GM04503 (cell line): ENCODE measurements at places on chromosomes 13 and 19.

DNA sequence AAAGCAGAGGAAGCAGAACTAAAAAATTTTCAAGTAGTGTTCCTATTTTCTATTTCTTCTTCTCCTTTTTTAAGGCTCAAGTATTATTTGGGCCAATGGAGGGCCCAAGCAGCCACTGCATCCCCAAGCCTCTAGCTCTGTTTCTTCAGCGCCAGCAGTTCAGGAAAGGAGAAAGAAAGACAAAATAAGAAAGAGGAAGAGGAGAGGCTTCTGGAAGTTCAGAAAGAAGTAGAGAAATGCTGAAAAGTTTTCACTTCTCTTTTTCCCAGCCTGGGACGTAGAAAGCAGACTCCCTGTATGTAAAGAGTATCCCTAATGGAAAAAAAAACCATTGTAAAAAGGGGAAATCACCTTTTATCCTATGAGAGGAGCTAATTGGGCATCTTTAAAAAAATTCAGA, 165.5 kb upstream of the KLF12 start:
- no peak for DNase-seq

DNA sequence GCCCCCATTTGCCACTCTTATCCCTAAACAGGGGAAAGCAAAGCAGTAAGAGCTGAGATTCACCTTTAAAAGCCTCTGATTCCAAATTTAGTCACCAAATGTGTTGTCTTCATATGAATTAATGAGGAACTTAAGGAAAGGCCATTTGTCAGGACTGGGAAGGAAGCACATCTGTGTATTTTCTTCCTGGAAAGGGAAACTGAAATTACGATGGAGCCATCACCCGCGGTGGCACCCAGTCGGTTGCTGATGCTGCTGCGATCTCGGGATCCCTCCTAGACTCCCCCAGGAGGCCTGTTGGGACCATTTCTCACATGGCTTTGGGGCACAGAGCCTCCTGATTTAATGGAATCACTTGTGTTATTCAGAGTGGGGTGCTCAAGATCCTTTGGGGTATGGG, 7.4 kb upstream of the IL4I1 start:
- DNase-seq = no peak

DNA sequence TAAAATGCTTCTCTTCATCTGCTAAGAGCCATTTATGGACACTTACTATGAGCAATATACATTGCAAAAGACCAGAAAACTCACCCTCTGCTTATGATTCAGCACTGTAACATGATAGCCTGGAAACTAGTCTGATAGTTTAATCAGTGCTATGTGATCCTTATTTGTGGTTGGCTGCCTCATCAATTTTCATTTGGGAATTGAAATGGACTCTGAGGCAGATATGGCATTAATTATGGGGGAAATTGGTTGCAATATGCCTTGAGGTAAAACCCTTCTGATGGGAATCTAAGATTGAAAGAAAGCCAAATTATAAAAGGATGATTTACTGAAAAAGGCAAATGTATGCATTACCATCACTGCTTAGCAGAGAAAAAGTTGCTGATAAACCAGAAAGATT, 33.5 kb downstream of the FAM216B start:
- peak; percentile 59 for DNase-seq

- DNase-seq = no peak
Observed at GRCh38 chr13:44303681-44304432, 69.8 kb upstream of the SERP2 start.

DNA sequence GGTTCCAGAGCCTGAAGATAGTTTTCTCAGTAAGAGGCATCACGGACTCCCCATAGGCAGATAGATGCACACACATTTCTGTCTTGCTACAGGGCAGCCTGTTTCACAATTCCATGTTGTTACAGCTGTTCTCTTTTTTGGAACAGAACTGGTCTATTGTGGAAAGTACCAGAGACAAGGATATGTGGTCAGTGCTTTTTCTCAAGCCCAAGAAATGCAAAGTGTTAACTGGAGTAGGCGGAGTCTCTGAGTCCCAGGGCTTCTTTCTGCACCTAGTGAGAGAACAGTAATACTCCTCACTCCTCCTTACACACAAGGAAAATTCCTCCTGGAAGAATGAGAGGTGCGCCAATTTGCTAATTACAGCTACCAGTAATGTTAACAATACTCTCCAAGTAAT, 141.6 kb upstream of the ARGLU1 start:
- no peak for DNase-seq

GRCh38 chr19:11165486-11166030, 10.0 kb upstream of the SPC24 start:
- DNase-seq = no peak

GRCh38 chr19:45069056-45069455, 7.2 kb downstream of the ZNF296 start:
- no peak for DNase-seq

DNA sequence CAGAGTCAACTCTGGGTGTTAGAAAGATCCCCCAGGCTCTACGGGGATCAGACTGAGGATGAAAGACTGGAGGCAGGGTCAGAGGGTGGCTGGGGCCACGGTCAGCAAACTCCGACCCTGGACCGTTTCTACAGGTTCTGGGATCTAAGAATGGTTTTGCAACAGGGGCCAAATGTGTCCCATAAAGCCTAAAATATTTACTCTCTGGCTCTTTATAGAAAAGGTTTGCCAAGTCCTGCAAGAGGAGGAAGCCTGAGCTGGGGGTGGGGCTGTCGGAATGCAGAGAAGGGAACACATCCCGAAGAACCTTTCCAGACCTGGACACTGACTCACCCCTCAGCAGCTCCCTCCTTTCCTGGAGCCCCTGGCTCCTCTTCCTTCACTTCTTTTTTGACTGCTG, 20.7 kb downstream of the LIG1 start:
- DNase-seq = no peak

DNA sequence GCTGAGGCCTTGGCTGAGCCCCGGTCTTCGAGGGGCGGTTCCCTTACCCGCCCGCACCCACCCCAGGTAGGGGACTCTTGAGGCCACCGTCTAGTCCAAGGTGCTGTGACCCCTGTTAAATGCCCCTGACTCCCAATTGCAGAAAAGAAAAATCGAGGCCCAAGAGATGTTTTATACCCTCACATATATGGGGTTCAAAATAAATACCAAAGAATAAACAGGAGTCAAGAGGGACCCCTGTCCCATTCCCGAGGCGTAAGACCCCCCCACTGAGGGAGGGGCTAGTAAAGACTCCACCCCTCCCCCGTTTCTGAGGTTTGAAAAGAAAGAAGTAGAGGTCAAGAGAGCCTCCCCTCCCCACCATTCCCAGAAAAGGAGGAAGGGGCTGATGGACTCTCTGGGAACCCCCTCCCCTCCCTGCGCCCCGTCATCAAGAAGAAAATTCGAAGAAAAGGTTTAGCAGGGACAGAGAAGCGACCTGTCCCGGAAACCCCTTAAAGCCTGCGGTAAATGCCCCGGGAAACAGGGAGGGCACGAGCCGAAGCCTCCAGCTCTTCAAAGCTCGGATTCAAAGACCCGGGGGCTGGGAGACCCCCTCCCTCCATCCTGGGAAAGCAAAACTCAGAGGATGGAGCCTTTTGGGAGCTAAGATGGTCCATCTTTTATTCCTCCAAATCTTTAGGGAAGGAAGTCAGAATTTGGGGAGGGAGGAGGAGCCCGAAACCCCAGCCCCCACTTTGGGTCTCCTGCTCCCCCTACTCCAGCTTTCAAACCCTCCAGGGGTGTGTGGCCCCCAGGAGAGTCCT, 755 bp upstream of the RAB3A start:
- DNase-seq = no peak

DNA sequence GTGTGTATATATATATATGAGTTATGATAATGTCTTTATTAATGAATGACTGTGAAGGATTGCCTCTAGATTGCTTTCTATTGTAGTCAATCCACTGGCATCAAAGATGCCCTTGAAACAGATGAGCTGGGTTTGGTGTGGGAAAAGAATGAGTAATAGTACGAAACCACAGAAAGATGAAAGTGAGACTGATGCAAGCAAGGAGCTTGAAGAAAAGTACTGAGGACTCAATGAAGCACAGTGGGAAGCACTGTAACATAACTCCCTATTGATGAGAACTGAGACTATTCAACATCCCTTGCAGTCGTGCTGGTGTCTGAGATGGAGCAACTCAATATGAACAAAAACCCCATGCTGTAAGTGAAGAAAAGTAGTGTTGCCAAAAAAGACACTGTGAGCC, 1794.2 kb downstream of the SLITRK5 start:
- no peak for DNase-seq

DNA sequence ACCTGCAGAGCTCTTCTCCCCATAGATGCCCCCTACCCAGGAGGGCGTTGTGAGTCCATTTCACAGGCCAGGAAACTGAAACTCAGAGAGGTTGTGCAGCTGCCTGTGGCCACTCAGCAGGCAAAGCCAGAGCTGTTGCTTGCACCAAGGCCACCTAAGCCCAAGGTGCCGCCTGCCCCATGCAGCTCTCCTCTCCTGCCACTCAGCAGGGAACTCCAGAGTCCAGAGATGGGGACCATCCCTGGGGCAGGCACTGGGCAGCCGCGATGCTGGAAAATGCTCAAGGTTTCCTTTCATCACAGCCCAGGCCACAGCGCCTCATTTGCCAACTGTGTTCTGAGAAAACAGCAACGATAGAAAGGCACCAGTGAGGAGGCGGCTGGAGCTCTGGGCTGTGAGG, 41.0 kb upstream of the PEPD start:
- DNase-seq = no peak

DNA sequence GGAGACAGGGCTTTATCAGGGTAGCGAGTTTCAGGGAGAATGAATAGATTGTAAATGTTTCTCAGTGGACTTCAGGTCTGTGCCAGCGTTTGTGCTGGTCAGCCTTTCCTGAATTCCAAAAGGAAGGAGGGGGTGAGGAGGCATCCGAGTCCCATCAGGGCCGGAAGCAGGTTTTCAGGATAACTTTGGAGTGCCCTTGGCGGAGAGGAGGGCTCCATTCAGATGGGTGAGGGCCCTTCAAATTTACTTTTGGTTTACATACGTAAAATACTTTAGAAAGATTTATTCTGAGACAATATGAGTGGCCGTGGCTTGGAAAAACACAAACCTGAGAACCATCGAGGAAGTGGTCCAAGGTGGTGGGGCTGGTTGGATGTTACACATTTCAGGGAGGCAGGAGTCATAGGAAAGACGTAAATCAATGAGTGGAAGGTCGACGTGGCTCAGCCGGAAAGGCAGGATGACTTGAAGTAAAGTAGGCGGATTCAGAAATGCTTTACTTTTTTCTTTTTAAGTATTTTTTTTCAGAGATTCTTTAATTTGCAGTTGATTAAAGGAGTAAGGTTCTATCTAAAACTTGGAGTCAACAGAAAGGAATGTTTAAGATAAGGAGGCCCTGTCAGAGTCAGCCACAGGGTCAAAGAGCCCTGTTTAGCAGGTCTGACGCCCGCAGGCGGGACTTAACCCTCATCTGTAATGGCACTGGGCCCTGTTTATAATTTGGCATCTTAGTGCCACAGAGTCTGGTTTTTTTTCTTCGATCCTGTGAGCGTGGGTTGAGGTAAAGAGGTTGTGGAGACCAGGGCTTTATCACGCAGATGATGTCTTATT, 32.8 kb downstream of the ATP11A start:
- no peak for DNase-seq

DNA sequence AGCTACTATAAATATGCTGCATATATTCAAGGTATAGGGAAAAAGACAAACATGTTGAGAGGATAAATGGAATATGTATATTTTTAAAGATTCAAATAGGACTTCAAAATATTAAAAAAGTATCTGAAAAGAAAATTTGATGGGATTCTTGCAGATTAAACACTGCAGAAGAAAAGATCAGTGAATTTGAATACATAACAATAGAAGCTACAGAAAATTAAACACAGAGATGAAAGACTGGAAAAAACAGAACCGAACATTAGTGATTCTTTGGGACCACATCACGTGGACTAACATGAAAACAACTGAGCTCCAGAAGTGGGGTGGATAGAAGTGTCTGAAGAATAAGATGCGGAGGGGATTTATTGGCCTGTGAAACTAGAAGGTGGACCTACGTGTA, 217.2 kb downstream of the RFC3 start:
- no peak for DNase-seq

DNA sequence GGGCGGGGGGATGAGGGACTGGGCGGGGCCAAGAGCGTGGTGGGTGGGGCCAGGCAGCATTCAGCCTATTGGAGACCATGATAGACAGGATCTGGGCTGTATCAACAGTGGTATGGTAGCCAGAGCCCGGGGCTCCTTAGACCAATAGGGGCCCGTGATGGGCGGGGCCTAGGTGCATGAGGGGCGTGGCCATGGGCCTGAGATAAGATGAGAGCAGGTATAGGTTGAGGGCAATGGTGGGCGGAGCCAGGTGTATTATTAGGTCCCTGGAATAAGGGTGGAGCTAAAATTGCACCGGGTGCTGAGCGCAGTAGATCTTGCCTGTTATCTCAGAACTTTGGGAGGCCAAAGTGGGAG, 5.3 kb downstream of the ABCA7 start:
- DNase-seq = no peak

GRCh38 chr13:26075498-26075897, 23.7 kb upstream of the SHISA2 start:
- DNase-seq = no peak

GRCh38 chr13:46778095-46778494, 18.9 kb downstream of the ESD start:
- DNase-seq = no peak

- no peak for DNase-seq
Observed at GRCh38 chr13:37966266-37966665, 96.7 kb upstream of the TRPC4 start.

GRCh38 chr13:41064493-41064892, 3.2 kb downstream of the WBP4 start:
- DNase-seq = peak; percentile 88

DNA sequence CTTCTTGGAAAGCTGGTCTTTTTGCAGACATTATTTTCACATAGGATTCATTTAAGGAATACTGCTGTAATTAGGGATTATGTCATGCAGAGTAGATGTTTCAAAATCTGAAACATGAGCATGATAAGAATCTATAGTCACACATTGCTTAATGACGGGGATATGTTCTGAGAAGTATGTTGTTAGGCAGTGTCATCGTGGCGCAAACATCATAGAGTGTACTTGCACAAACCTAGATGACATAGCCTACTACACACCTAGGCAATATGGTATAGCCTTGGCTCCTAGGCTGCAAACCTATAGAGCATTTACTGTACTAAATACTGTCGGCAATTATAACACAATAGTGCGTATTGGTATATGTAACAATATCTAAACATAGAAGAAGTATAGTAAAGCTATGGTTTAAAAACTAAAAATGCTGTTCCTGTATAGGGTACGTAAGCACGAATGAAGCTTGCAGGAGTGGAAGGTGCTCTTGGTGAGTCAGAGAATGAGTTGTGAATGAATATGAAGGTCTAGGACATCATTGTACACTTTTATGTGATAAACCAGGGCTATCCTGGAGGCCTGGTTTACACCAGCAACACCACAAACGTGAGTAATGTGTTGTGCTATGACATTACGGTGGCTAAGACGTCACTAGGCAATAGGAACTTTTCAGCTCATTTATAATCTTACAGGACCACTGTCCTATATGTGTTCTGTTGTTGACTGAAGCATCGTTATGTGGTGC, 283.1 kb downstream of the MTUS2 start:
- no peak for DNase-seq
